ENCODE measurements at places on chromosomes 7 and 10.

- H3K36me3 ChIP-seq, result no peaks in the 10 kb centered on the region
- H3K4me3 ChIP-seq, result no peak overlapping the region
- no peak for DNase-seq
- H3K27me3 ChIP-seq, result no peaks in the 10 kb centered on the region
Observed at GRCh38 chr7:107394276-107394675, 75.6 kb upstream of the GPR22 start.

- H3K27me3 ChIP-seq, result no peaks in the 10 kb centered on the region
- H3K4me1 ChIP-seq, result no peaks in the 10 kb centered on the region
- H3K4me3 ChIP-seq, result no peak overlapping the region
- H3K36me3 ChIP-seq, result peaks cover 71% of the 10 kb centered on the region
- no peak overlapping the region for H3K27ac ChIP-seq
- DNase-seq, result no peak
Observed at GRCh38 chr10:91820144-91820543, 21.9 kb downstream of the TNKS2 start.

DNA sequence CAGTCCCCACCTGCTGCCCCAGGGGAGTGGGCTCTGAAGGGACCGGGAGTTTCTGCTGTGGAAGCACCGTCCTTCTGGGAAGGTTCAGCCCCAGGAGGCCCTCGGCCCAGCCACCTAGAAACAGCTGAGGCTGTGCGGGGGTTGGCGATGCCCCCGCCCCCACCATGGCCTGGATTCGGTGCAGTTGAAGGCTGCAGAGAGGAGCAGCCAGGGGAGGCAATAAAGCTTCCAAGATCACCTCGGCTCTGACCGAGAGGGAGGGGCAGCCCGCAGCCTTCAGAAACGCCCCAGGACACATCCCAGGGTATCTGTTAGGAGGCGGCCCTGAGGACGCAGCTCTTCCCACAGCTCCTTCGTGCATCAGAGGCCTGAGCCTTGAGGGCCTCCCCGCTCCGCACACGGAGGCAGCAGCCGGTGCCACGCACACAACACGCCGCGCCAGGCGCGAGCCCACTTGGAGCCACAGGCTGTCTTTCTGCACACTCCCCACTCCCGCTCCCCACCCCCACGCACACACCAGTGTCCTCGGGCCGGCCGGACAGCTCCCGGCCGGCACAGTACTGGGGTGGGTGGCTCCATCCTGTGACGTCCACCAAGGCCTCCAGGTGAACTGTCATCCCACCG is 1.6 kb downstream of the KNDC1 start:
- H3K36me3 ChIP-seq, result no peaks in the 10 kb centered on the region
- no peak overlapping the region for H3K27ac ChIP-seq
- no peak for DNase-seq
- H3K4me1 ChIP-seq, result no peaks in the 10 kb centered on the region
- H3K4me3 ChIP-seq, result no peak overlapping the region

GRCh38 chr7:155483868-155484325 is 26.0 kb downstream of the EN2 start:
- no peak overlapping the region for H3K4me3 ChIP-seq
- H3K4me1 ChIP-seq, result no peaks in the 10 kb centered on the region
- H3K36me3 ChIP-seq, result no peaks in the 10 kb centered on the region
- peak; percentile 52 for DNase-seq

DNA sequence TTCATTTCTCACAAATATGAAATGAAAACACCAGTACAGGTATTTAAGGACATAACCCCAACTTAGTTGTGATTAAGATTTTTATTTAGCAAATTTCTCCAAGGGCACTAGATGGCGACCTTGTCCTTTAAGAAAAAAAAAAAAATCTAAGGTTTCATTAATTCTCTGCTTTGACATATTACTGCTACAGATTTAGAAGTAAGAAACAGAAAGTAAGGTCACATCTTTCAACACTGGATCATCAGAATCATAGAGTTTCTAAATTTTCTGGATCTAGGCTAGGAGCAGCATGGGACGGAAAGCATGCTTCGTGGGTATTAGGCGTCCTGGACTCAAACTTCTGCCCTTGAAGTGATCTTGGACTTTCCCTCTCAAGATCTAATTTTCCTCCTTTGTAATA is 85.5 kb upstream of the PRKG1 start:
- H3K27ac ChIP-seq, result no peak overlapping the region
- no peaks in the 10 kb centered on the region for H3K36me3 ChIP-seq
- H3K4me3 ChIP-seq, result no peak overlapping the region
- DNase-seq, result peak; percentile 27
- peaks cover 11% of the 10 kb centered on the region for H3K4me1 ChIP-seq

DNA sequence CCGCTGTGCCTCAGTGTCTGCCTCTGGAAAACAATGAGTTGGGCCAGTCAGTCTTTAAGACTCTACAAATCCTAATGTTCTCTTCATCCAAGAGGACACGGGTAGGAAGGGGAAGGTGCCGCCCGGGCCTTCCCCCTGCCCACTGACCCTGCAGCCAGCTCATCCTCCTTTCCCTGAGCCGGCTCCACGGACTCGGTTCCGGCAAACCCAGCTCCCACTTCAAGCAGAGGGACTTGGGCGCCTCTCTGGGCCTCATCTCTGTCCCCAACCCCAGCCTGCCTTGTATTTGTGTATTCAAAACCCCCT is 95.6 kb downstream of the C10orf105 start:
- H3K36me3 ChIP-seq, result no peaks in the 10 kb centered on the region
- H3K4me1 ChIP-seq, result peaks cover 30% of the 10 kb centered on the region
- H3K27ac ChIP-seq, result no peak overlapping the region
- H3K4me3 ChIP-seq, result no peak overlapping the region
- H3K27me3 ChIP-seq, result no peaks in the 10 kb centered on the region

- H3K4me1 ChIP-seq, result no peaks in the 10 kb centered on the region
- H3K4me3 ChIP-seq, result no peak overlapping the region
- no peak for DNase-seq
- no peak overlapping the region for H3K27ac ChIP-seq
- H3K27me3 ChIP-seq, result no peaks in the 10 kb centered on the region
Observed at GRCh38 chr10:42615419-42615818, 23.0 kb downstream of the ZNF33B start.

DNA sequence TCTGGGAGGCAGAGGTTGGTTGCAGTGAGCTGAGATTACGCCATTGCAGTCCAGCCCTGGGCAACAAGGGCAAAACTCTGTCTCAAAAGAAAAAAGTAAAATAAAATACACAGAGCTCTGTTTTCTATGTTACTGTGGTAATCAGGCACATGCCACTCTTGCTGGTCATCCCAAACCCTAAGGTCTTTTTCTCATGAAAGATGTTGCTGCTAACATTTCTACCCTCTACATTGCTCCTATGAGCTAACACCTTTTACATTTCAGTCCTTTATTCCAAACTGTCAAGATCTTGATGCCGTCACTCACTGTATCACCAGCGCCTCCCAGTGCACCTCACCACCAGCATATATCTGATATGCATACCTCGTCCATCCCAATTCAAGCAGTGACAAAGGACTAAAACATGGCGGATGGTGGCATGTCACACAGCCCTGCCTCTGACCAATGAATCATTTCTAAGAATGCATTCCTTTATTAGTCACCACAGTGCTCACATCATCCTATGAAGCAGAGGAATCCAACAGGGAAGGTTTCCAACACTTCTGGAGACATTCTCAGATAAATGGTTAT is 4.3 kb downstream of the DAGLB start:
- H3K4me1 ChIP-seq, result peaks cover 2% of the 10 kb centered on the region
- H3K27ac ChIP-seq, result peak overlapping the region; percentile 92
- DNase-seq, result no peak
- H3K27me3 ChIP-seq, result no peaks in the 10 kb centered on the region

DNA sequence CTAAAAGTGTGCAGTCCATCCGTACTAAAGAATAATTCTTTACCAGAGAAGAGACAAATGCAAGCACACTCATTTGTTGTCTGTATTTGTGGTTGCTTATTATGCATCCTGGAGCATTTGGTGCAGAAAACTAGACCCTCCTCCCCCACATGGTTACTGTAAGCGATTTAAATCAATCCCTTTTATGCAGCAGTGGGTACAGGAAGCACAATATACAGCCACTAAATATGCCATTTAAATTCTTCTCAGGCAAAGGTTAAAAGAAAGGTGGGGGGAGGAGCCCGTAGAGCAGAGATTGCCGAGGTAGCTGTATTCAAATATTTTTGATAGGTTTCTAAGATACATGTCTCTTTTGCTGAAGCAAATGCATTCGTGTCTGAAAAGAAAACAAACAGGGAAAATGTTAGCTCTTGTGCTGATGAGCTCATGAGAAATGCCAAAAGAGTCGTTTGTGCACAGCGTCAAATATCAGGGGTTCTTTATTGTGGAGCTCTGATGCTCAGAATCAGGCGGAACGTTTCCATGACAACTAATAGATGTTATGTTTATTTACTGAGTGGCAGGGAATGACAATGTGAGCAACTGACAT is 131.3 kb upstream of the NPVF start:
- H3K27me3 ChIP-seq, result no peaks in the 10 kb centered on the region
- peak; percentile 62 for DNase-seq
- H3K36me3 ChIP-seq, result no peaks in the 10 kb centered on the region
- H3K4me3 ChIP-seq, result no peak overlapping the region

DNA sequence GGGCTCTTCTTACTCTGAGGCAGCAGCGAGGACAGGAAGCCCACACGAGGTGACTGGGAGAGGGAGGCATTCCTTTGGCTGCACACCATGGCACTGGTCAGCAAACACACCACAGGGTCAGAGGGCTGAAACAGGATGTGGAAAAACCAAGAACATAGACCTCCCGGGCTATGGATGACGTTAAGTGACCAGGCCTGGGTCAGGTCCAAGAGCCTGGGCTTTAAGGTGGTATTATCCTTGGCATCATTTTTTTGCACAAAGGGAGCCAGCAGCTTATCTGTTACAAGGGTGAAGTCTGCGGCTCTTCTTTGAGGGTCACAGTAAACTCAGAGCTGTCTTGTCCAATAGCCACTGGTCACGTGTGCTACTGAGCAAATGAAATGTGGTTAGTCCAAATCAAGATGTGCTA is 7.0 kb downstream of the WDR91 start:
- DNase-seq, result no peak
- peaks cover 13% of the 10 kb centered on the region for H3K4me1 ChIP-seq
- no peaks in the 10 kb centered on the region for H3K27me3 ChIP-seq
- peaks cover 4% of the 10 kb centered on the region for H3K36me3 ChIP-seq
- H3K4me3 ChIP-seq, result no peak overlapping the region
- H3K27ac ChIP-seq, result no peak overlapping the region

- no peak overlapping the region for H3K4me3 ChIP-seq
- H3K4me1 ChIP-seq, result peaks cover 14% of the 10 kb centered on the region
- peak overlapping the region; percentile 30 for H3K27ac ChIP-seq
- DNase-seq, result peak; percentile 30
Observed at GRCh38 chr10:89217057-89217990, 10.2 kb upstream of the CH25H start.

GRCh38 chr7:98826387-98826786 is 43.4 kb downstream of the TMEM130 start:
- no peak for DNase-seq
- H3K27ac ChIP-seq, result peak overlapping the region; percentile 62
- no peaks in the 10 kb centered on the region for H3K27me3 ChIP-seq
- no peak overlapping the region for H3K4me3 ChIP-seq
- no peaks in the 10 kb centered on the region for H3K4me1 ChIP-seq

- H3K4me3 ChIP-seq, result no peak overlapping the region
- no peak overlapping the region for H3K27ac ChIP-seq
- DNase-seq, result no peak
- peaks cover 20% of the 10 kb centered on the region for H3K27me3 ChIP-seq
- H3K36me3 ChIP-seq, result no peaks in the 10 kb centered on the region
Observed at GRCh38 chr7:39085590-39086049, 107.9 kb downstream of the POU6F2 start.

- DNase-seq, result no peak
- no peak overlapping the region for H3K4me3 ChIP-seq
- peaks cover 32% of the 10 kb centered on the region for H3K27me3 ChIP-seq
- no peaks in the 10 kb centered on the region for H3K4me1 ChIP-seq
Observed at GRCh38 chr10:99457813-99458212, 27.4 kb upstream of the GOT1 start.

- H3K27me3 ChIP-seq, result peaks cover 27% of the 10 kb centered on the region
- H3K27ac ChIP-seq, result no peak overlapping the region
- no peaks in the 10 kb centered on the region for H3K4me1 ChIP-seq
- no peak overlapping the region for H3K4me3 ChIP-seq
- no peaks in the 10 kb centered on the region for H3K36me3 ChIP-seq
- DNase-seq, result no peak
Observed at GRCh38 chr7:93202594-93203250, 23.5 kb downstream of the HEPACAM2 start.

GRCh38 chr7:14891289-14891688 is 11.3 kb downstream of the DGKB start:
- peaks cover 5% of the 10 kb centered on the region for H3K4me1 ChIP-seq
- H3K27me3 ChIP-seq, result no peaks in the 10 kb centered on the region
- H3K36me3 ChIP-seq, result no peaks in the 10 kb centered on the region
- no peak overlapping the region for H3K27ac ChIP-seq
- DNase-seq, result no peak

- no peaks in the 10 kb centered on the region for H3K27me3 ChIP-seq
- no peaks in the 10 kb centered on the region for H3K36me3 ChIP-seq
- H3K4me1 ChIP-seq, result no peaks in the 10 kb centered on the region
Observed at GRCh38 chr10:131198401-131198800, 113.1 kb downstream of the TCERG1L start.

- H3K27ac ChIP-seq, result no peak overlapping the region
- no peaks in the 10 kb centered on the region for H3K4me1 ChIP-seq
- H3K36me3 ChIP-seq, result no peaks in the 10 kb centered on the region
- DNase-seq, result no peak
Observed at GRCh38 chr10:119466655-119467054, 75.9 kb downstream of the RGS10 start.

- H3K27me3 ChIP-seq, result no peaks in the 10 kb centered on the region
- no peak overlapping the region for H3K27ac ChIP-seq
- no peak for DNase-seq
- H3K4me3 ChIP-seq, result no peak overlapping the region
Observed at GRCh38 chr7:81811956-81812865, 42.4 kb upstream of the HGF start.

GRCh38 chr10:1396297-1396635 is 340.1 kb downstream of the WDR37 start:
- no peak overlapping the region for H3K27ac ChIP-seq

DNA sequence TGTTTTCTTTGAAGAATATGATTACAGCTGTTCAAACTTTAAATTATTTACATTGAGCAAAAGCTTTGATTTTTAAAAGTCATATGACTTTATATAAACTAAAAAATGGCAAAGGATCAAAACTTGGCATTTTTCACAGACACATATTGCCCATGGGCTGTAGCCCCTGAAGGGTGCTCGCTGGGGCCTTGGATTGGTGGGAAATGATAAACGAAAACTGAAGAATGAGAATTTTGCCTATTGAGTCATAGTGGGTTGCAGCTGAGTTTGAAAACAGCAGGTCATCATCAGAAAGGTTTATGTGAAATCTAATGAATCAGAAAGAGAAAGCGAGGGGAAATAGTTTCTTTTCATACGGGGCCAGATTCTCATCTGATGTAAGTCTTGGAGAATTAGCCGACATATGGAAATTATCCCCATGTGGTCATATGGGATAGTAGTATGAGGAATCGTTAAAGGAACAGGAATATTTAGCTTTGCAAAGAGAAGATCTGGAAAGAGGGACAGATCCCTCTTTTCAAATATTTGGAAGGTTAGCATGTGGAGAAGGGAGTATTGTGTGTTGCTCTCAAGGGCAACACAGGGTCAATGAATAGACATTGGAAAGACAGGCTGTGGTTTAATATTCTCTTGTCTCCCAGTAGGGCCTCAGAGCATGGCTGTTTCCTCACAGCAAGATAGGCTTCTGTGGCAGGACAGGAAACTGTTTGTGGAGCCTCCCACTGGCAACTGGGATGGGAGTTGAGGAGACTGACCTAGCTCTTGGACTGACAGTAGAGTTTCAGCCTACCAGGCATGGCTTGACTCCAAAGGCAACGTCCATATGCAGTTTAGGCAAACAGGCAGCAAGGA is 119.0 kb downstream of the FZD1 start:
- no peaks in the 10 kb centered on the region for H3K36me3 ChIP-seq
- DNase-seq, result no peak
- H3K27me3 ChIP-seq, result no peaks in the 10 kb centered on the region
- no peak overlapping the region for H3K4me3 ChIP-seq
